ENCODE measurements at places on chromosomes 1 and 21.

- DNase-seq: no peak
Measured at GRCh38 chr1:221097479-221098281, 218.4 kb downstream of the HLX start.

DNA sequence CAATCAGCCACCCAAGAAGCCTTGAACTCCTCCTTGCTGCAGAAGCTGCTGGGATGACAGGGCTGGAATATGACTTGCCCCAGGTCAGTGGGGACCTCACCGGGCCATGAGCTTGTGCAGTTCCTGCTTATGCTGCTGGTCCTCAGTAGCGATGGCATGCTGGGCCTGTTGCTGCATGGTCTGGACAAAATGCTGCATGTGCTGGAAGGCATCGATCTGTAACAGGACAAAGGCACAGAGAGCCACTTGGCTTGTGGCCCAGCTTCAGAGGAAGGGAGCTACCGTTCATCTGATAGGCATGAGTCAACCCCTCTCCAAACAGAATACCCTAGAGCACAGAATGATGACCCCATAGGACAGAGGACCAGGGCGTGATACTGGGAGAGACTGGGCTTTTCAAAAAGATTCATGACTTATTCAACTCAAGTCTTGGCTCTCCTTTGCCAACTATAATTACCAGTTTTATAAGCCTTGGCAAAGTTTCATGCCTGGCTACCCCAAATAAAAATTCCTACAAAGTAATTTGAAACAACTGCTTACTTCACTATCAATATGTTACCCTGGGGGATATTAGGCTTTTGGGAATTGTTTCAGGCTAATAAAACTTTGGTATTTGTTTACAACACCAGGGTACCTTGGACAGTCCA, 34.7 kb upstream of the EXOSC10 start:
- no peak for DNase-seq

- no peak for DNase-seq
Measured at GRCh38 chr21:46569081-46569480, 35.8 kb downstream of the S100B start.

DNA sequence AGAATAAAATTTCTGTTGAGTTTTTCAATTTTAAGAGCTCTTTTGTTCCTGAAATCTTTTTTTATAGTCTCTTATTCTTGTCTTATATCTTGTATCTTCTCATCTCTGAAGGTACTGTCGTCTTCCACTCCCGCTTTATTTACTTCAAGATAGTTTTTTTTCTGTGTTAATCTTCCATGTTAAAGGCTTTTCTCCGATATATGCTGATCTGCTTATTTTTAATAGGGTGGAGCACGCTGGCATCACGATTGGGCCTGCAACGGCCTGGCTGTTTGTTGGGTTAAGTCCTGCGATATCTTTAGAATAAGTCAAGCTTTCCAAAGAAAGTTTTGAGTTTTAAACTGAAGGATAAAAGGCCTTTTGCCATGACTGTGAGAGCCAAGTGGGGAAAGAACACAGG, 35.7 kb downstream of the MRPS6 start:
- no peak for DNase-seq

- DNase-seq: no peak
Measured at GRCh38 chr1:16978567-16979474, 1.6 kb downstream of the MFAP2 start.

GRCh38 chr1:57312869-57313268, 111.0 kb downstream of the DAB1 start:
- no peak for DNase-seq

- peak; percentile 73 for DNase-seq
Measured at GRCh38 chr1:227884370-227885134, 63.2 kb downstream of the WNT9A start.

DNA sequence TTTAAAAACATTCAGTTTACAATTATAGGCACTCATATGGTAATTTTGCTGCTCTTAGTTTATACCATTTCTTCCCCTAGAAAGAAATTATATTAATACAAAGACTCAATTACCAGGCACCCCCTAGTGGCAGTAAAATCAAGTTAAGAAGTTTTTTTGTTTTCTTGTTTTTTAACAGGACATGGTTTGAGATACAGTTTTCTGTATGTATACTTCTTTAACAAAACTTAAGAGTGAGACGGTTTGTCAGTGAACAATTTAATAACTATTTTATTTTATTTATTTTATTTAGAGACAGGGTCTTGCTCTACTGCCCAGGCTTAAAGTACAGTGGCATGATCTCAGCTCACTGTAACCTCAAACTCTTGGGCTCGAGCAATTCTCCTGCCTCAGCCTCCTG, 224.6 kb downstream of the FAF1 start:
- DNase-seq: no peak

- DNase-seq: no peak
Measured at GRCh38 chr1:178821134-178821866, 49.6 kb downstream of the ANGPTL1 start.

DNA sequence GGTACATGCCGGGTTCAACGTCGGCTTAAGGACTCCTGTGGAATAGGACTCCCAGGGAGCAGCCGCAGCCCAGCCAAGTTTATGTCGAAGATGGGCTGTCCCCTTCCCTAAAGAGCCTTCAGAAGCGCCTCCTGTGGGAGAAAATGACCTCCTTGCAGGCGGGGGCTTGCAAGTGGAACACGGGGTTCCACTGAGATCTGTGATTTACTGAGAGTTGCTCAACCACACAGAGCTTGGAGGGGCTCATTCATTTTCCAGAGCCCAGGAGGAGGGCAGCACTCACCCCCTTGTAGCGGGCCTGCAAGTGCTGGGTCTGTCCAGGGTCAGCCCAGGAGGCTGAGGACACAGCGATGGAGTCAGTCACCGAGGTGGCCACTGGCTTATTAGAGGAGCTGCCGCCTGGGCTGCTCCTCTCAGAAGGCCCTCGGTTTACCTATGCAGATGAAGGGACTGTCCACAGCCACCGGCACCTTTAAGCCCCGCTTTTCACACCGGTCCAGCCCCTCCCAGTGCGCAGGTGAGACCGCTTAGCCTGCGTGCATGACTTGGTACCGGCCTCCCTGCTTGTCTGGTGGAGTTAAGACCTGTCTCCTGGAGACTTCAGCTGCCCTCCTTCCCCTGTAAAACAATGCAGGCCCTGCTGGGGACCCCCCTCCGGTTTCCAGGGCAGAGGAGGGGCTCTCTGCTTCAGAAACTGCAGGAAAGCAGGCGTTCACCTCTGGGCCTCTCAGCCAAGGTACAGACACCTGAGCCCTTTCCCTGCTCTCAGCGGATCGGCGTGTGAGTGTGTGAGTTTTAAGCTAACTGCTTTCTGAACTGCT, 57.5 kb downstream of the ATP5PO start:
- no peak for DNase-seq

DNA sequence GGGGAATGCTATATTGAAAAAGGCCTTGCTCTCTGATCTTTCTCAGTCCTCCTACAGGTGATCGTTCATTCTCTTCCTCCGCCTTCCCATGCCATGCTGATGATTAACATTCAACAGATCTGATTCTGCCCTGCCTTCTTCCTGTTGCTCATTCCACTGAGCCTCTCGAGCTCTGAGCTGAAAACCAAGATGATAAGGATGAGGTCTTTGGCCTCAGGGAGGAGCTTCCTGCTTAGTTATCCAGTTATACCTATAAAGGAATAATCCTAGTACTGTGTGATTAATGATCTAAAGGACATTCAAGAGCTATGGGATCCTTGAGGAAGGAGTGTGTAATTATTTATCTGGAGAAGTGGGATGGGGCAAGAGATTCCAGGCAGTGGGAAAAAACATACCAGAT, 25.2 kb upstream of the MAP3K7CL start:
- DNase-seq: no peak

GRCh38 chr1:89673251-89673650, 40.3 kb downstream of the LRRC8C start:
- DNase-seq: no peak

DNA sequence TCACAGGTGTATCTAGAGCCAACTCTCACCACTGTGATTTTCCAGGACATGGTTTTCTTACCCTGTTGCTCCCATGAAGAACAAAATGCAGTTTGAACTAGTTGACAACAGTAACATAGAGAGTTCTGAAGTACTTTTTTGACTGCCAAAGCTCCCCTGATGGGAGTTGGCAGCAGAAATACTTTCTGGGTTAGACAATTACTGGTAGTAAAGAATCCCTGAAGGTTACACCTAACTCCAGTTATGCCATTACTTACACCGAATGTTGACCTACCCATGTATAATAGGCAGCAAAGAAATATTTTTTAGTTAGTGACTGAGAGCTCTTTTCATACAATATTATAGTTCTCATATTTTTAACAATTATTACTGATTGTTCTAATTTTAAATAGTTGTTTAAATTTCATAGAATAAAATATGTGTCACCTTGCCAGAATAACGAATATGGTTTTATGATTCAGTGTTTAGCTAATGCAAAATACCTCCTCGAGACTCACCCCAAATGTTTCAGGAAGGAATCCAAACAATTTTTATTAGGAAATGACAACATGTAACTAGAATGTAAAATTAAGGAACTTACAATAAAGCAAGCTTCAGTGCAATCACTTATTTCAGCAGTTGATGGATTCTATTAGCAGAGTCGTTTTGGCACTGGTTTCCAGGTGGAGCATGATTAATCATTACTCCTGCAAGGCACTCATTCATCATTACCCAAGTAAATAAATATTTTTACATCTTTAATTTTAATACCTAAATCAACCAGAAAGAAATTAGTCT, 237.6 kb downstream of the MRPL39 start:
- no peak for DNase-seq

GRCh38 chr1:177753655-177754054, 216.2 kb downstream of the SEC16B start:
- DNase-seq: no peak

GRCh38 chr1:234662148-234662547, 52.2 kb upstream of the IRF2BP2 start:
- no peak for DNase-seq

DNA sequence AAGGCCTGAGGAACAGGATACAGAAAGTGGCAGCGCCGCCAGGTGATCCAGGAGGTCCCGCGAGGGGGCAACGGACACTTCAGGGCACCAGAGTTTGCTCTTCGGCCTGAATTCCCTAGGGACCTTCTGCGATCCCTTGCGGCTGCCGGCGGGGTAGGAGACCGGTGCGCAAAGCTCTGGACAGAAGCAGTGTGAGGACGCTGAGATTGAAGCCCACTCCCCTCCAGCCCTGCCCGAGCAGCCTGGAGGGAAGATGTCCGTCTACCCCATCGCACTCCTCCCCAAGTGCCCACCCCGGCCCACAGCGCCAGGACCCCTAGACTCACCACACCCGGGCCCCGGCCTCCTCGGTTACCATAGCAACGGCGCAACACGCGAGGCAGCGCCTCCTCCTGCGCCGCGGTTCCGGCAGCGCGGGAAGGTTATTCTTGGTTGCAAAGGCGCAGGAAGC, at the start of gene ANKRD45:
TSS of gene ANKRD45 (minus strand) at position 361 of the 451 bp plus-strand sequence. CDS start 10,433 bp downstream, outside the sequence.
- peak; percentile 78 for DNase-seq

GRCh38 chr1:178119628-178120027, 25.7 kb downstream of the RASAL2 start:
- no peak for DNase-seq

DNA sequence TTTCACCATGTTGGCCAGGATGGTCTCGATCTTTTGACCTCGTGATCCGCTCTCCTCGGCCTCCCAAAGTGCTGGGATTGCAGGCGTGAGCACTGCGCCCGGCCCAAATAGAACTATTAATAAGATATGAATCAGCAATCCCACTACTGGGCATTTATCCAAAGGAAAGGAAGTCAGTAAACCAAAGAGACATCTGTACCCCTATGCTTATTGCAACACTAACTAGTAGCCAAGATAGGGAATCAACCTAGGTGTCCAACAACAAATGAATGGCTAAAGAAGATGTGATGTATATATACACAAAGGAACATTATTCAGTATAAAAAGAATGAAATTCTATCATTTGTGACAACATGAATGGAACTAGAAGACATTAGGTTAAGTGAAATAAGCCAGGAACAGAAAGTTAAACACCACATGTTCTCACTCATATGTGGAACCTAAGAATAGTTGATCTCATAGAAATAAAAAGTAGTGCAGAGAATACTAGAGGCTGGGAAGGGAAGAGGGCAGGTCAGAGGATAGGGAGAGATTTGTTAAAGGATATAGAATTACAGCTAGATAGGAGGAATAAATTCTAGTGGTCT, 48.8 kb downstream of the XPR1 start:
- DNase-seq: no peak

DNA sequence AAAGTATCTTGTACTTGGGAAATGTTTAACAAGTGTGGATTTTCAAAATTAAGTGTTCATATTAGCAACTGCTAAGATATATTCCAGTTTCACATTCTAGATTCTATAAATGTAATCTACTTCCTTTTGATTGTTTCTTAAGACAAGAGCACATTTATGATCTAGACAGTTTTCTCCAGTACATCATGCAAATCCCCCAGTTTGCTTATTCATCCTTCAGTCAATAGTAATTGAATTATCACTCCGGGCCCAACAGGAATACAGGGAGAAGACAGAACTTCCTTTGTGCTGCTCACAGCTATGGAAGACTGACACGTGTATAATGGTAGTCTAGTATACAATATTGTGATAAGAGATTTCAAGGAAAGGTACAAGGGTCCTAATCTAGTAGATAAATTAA, 14.5 kb downstream of the PLA2G4A start:
- DNase-seq: no peak

DNA sequence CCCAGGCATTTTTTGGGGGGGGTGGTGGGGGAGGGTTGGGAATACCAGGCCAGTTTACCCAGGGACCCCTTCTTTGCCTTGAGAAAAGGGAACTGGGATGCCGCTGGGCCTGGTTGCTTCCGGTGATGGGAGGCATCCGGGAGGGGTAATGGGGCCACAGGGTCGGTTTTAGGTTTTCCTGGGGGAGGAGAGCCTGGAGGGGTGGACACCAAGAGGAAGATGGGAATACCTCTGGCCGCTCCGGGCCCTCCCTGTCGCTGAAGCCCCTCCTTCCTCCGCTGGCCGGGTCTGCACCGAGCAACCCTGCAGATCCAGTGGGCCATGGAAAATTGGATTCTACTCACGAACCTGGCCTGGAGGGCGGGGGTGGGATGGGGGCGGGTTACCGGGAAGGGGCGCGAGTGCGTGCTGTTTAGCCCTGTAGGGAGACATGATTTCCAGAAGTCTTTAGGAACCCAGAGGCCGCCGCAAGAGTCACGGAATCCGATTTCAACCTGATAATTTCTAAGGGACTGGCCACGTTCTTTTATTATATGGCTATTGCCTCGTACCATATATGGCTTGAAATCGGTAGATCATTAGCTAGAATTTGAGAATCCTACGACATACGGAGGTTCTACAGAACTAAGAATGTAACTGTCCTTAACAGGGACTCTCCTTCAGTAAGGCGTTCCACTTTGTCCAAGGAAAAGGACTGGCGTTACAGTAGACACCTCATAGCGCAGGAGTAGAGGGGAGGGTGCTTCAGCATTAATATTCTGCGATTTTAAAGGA, 749 bp downstream of the AKIRIN1 start:
- DNase-seq: peak; percentile 84

DNA sequence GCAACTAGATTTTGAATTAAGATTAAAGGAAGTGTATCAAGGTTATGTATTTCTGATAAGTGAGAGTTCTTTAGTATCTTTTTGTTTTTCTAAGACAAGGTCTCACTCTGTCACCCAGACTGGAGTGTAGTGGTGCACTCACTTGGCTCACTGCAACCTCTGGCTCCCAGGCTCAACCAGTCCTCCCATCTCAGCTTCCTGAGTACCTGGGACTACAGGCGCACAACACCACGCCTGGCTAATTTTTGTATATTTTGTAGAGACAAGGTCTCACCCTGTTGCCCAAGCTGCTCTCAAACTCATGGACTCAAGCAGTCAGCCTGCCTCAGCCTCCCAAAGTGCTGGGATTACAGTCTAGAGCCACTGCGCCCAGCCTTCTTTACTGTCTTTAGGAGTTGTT, 33.7 kb downstream of the DHX9 start:
- DNase-seq: no peak

All from spleen (tissue), 13 donors.